ENCODE measurements at places on chromosomes 5 and 9.

DNA sequence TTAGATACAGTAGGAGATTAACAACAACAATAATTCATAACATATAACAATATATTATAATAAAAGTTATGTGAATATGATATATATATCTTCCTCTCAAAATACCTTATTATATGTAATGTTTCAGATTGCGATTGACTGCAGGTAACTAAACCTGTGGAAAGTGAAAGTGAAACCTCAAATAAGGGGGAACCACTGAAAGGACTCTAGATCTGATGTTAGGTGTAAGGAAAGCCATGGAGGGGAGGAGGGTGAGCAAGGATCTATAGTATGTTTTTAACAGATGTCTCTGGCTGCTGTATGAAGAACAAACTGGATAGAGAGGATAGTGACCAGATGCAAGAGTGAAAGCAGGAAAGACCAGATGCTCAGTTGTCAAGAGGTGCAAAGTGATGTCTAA lies 5.8 kb upstream of the FSTL4 start:
- no peak for DNase-seq

DNA sequence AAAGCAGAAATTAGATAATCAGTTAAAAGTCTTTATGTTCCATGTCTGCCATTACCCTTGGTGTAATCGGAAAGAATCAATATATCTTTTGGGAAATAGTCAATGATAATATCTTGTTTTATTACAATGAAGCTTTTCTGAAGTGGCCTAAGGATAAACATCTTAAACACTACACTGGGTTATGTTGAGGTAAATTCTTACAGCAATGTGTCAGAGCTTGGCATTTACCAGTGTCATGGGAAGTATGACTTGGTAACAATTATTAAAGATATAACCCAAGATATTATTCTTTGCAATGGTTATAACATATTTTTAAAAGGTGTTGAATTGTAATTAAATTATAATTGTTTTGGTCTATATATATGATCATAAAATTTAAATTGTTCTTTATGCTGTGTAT lies 84.7 kb downstream of the CFAP95 start:
- DNase-seq = no peak

DNA sequence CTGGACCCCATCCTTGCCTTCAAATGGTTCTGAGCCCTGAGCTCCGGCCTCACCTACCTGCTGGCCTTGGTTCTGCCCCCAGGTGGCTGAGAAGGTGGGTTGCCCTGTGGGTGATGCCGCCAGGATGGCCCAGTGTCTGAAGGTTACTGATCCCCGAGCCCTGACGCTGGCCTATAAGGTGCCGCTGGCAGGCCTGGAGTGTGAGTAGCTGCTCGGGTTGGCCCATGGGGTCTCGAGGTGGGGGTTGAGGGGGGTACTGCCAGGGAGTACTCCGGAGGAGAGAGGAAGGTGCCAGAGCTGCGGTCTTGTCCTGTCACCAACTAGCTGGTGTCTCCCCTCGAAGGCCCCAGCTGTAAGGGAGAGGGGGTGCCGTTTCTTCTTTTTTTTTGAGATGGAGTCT lies 5.2 kb downstream of the CEL start:
- no peak for DNase-seq

- no peak for DNase-seq
Observed at GRCh38 chr5:36438765-36439561, 137.3 kb upstream of the RANBP3L start.

- DNase-seq = no peak
Observed at GRCh38 chr5:56206126-56206910, 26.8 kb downstream of the ANKRD55 start.

DNA sequence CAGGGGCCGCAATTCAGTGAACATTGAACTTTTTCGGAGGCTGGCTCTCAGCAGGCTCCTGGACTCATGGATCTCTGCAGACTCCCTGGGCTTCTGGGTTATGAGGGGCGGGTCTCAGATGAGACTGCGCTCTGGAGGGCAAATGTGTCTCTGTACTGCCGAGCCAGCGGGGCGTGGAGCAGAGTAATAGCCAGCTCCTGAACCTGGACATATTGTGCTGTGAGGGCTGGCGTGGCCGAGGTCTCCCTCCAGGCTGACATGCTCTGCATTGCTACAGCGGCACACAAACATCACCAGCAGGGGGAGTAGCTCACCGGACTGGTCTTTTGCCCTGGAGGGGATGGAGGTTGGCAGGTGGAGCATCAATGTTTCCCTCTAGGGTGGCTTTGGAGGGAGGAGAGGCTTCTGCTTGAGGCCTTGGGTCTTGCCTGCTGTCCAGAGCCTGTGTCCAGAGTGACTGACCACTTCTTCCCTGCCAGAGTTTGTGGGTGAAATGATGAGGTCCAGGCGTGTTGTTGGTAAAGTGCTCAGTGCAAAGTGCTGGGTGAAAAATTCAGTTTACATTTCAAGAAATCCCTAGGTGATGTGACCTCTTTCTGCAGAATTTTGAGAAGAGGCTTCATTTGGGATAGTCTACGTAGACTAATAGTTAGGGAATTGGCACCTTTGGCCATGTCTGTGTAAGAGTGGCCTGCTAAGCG lies 10.9 kb upstream of the GADD45G start:
- DNase-seq = peak; percentile 46

GRCh38 chr5:112696786-112697185 lies 40.9 kb upstream of the APC start:
- DNase-seq = no peak

GRCh38 chr9:91162311-91162710 lies 199.4 kb downstream of the AUH start:
- no peak for DNase-seq

DNA sequence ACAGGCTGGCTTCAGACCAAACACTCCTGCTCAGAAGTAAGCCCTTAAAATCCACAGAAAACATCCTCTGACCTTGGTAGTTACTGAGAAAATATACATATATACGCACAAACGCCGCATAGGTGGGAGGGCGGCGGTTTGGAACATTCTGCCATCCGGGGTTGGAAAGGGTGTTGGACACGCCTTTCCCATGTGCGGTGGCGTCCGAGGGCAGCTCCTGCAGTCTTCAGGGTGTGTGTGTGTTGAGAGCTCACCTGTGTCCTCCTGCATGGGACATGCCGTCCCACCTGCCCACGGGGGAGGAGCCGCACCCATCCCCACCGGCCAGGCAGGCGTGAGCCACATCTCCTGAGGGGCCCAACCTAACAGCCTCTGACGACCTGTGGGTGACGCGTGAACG lies 28.2 kb downstream of the SLC9A3 start:
- no peak for DNase-seq

GRCh38 chr9:27634879-27635278 lies 61.6 kb upstream of the C9orf72 start:
- no peak for DNase-seq

DNA sequence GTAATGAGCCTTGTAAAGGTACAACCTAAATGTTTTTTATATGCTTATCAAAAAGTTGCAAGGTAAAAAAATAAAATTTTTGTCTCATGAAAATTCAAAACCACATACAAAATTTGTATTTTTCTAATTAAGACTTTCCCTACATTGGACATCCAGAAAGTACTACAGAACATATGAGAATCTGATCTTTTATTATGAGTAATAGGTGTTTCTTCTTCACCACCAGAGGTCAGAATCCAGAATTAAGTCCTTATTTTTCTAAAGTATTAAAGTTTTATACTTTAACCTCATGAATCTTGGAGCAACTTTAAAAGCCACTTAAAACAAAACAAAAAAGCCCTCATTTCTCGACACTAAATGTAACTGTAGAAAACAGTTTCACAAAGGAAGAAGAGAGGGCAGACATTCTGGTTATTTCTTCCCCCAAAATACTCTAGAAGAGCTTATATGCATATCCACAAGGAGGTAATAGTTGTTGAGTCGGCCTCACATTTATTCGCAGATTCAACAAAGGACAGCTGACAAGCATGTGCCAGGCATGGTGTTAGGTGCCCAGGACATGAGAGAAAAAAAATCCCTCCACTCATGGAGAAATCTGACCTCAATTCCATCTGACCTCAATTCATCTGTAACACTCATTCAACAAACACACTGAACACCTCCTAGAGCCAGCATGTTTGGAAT lies 69.3 kb downstream of the MLLT3 start:
- no peak for DNase-seq

- DNase-seq = no peak
Observed at GRCh38 chr5:153551537-153552079, 61.1 kb downstream of the GRIA1 start.

DNA sequence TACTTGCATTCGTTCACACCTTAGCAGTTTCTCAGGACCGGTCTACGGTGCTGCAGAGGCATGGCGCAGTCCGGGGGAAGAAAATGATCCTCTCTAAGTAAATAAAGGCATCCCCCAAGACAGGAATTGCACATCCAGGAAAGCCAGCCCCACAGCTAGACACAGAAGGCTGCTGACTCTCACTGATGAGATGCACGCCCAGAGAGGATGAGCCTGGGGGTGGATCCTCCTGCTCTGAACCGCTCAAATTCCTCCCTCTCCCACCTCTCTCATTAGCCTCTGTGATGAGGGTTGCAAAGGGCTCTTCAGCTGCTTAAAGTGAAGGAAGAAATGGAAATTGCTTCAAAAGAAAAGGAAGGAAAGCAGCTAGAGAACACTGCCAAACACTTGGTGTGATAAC lies 132.4 kb downstream of the TTLL11 start:
- DNase-seq = no peak

DNA sequence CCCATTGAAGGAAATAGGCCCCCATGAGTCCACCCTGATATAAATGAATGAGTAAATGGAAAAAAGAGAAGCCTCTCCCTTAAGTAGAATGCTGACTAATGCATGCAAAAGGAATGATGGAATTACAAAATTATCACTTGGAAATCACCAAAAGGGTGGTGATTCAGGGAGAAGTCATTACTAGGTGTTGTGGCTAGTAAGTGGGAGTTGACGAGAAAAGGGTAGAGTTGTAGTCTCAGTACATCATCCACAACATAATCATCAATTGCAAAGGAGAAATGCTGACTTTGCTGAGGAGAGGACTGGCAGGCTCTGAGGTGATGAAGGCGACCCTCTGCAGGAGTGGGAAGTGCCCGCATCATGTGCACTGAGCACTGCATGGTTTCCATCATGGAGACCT lies 201.5 kb upstream of the S1PR3 start:
- no peak for DNase-seq

- DNase-seq = no peak
Observed at GRCh38 chr5:95390812-95391492, at the start of gene FAM81B. Gene FAM81B, plus strand, starts transcription at chr5:95391366. Its CDS starts 24 bp downstream, at chr5:95391390.

DNA sequence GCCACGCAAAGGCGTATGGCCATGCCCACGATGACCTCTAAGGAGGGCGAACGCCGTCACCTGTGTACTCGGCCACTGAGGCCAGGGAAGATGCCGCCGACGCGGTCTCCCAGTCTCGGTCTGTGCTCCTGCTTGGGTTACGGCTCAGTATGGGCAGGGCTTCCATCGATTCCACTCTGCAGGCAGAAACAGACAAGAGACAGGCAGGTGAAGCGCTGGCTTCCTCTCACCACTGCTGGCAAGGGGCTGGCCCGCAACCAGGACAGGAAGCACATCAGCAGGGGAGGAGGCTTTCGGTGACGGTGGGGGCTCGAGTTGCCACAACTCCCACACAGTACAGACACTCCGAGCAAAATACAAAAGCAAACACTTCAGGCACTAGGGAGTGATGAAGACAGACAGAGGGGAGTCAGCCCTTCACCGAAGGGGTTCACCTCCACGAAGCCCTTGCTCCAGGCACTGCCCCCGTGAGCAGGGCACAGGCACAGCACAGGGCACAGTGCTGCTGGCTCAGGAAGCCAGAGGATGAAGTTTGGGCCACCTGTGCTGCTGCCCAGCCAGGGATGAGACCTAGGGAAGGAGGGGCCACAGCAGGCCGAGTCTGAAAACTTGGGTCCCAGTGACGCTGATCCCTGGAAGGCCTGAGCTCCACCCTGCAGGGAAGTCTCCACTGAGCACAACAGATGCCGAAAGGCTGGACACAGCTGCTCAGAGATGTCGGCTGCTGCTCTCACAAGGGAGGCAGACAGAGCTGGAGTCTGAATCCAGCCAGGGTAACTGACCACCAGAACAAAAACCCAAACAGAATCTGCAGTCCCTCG lies 91.3 kb downstream of the CAMSAP1 start:
- DNase-seq = no peak

GRCh38 chr5:124582561-124582840 lies 163.9 kb downstream of the ZNF608 start:
- no peak for DNase-seq

GRCh38 chr9:16509997-16510396 lies 360.5 kb downstream of the BNC2 start:
- no peak for DNase-seq

DNA sequence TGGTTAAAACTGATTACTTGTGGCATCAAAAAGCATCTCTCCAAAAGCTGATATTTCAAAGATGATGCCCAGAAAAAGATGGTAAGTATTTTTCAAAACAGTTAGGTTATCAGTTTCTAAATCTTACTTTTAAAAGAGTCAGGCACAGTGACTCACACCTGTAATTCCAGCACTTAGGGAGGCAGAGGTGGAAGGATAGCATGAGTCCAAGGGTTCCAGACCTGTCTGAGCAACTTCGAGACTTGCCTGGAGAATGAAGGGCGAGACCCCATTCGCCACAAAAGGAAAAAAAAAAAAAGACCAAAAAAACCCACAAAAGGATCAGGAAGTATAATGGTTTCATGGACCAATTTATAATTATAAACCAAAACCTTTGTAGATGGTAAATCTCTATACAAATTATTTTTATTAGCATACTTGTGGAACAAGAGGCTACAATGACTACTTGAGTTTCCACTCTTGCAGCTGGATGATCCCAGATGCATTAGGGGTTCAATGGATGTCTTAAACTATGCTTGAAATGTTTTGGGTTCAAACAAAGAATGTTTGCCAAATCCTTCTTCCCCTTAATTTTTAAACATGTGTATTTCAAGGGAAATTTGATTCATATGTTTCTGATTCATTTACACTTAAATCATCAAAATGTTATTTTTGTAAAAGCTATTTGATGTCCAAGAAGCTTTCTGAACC lies 96.1 kb downstream of the ADAMTSL1 start:
- no peak for DNase-seq

DNA sequence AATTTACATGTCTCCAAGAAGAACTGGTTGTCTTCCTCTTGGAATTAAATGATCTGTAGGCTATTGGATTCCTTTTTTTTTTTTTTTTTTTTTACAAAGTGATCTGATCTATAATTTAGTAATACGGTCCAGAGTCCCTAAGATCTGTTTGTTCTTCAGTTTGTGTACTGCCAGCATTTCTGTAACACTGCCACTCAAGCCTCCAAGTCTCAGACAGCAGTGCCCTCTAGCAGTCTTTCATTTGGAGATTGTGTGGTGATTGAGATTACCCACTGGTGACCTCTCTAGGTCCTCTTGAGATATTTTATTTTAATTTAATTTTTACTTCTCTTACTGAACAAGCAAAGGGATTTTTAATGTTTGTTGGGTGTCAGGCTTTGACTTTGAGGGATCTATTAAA lies 40.8 kb downstream of the NDFIP1 start:
- no peak for DNase-seq

- DNase-seq = no peak
Observed at GRCh38 chr9:129826344-129826743, 2.4 kb upstream of the TOR1A start.

DNA sequence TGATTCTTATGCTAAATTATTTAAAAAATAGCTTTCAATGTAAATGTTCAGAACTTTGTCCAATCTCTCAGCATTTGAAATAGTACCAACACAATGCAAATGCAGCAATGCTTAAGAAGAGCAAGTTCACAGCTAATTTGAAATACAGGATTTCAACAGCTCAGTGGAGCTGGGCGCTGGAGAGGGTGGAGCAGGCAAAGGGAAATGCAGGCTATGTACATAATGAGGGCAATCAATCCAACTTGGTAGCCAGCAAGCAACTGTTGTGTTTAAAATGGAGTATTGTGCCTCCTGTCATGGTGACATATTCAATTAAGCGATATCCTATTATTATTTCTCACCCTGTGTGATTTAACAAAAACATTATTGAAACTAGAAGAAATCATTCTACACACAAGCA lies 568.8 kb downstream of the PSAT1 start:
- no peak for DNase-seq

GRCh38 chr9:17318821-17319320 lies 184.0 kb downstream of the CNTLN start:
- no peak for DNase-seq

Measured in GM19239 (cell line).